Smooth muscle cell of trachea (primary cell): ENCODE measurements at places on chromosomes 6 and 20. TPM values are rescaled to one million over a fixed set of nuclear protein-coding genes. Genes with fewer than 3 reads are reported as not detected.

PKIB gene
- total RNA-seq, result 2.6 and 11.1 TPM in 2 replicates

IL20RA gene
- total RNA-seq, result 0.33 and 0.58 TPM in 2 replicates

GSS gene
- 74.6 and 79.8 TPM in 2 replicates for total RNA-seq

LINC00237 gene
- not detected in 2 replicates for total RNA-seq

PNPLA1 gene
- total RNA-seq, result not detected in 2 replicates
